Stimulated activated CD4-positive, alpha-beta T cell treated with anti-CD3 and anti-CD28 coated beads, TNF-alpha, amount 100 ng/mL, for 48 hours (primary cell): ENCODE measurements at places on chromosomes 12 and 14.

DNA sequence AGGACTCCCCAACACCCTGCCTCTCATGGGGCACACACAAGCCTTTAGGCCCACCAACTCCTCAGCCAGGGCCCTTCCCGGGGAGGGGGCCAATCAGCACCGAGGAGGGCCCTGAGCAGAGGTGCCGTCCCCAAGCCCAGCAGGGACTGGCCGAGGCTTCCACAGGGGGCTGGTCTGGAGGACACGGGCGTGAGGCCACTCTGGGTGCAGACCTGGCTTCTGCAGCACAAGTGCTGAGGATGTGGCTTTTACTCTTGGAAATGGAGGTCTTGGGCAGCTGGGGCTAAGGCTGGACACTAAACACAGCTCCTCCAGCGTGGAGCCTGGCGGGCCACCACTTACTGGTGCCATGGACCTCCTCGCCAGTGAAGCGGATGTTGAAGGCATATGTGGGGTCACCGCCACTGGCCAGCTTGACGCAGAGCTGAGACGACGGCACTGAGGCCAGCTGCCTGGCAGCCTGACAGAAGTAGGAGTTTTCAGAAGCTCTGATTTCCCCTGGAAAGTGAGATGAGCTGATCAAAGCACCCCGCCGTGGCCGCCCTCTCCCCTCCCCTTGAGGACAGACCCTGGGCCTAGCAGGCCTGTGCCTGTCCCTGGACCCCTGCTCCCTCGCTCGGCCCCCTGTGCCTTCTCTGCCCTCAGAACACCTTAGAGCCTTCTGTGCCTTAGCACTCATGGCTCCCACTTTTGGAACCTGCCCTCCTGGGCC, 44.0 kb downstream of the TRAFD1 start:
- DNase-seq = no peak

DNA sequence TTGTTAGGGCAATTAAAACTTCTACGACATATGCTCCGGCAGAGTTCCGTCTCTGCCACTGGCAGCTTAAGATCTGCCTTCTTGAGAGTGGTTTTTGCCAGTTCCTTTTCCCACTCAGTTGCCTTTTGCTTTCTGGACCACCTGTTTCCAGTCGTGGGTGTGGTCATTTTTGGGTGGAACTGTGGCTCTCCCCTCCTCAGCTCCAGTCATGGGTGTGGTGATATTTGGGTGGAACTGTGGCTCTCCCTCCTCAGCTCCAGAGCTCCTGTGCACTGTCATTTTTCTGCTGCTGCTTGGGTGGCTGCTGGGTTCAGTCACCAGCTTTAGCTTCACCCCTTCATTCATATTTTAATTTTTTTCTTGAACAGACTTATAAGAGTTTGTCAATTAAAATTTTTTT, 25.3 kb downstream of the WDR20 start:
- DNase-seq = no peak

GRCh38 chr12:89760783-89761182, 52.1 kb upstream of the ATP2B1 start:
- no peak for DNase-seq

DNA sequence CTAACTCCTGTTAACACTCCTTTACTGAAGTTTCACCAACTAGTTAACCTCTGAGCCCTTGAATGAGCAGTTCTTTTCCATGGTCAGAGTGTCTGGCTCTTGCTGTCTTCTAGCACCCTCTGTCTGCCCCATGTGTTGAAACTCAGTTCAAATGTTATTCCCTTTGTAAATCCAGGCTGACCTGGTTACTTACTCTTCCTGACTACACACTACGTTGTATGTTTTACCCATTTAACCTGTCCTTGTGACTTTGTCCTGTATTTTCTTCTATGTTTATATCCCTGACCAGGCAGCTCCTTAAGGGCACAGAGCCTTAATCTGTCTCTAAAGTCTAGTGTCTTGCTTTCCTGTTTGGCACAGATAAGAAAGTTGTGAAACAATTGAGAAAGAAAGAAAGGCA, 389.0 kb upstream of the RPL10L start:
- no peak for DNase-seq

GRCh38 chr12:49097381-49097780, 2.8 kb upstream of the DHH start:
- DNase-seq = no peak

DNA sequence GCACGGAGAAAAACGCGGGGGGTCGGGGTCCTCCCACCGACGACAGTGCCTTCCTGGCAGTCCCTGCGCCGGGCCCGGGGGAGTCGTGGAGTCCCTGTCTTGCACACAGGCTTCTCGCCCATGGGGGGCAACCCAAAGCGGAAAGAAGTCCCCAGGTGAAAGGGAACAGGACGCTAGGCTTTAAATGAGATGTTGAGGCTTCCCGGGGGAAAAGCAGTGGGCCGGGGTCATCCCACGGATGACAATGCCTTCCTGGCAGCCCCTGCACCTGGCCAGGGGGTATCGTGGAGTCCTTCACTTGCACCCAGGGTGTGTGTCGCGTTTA, 162.9 kb upstream of the ALG10B start:
- no peak for DNase-seq

- no peak for DNase-seq
Measured at GRCh38 chr12:42119085-42119633, 25.5 kb downstream of the GXYLT1 start.
